ENCODE measurements at places on chromosomes 11 and 22.

- DNase-seq: no peak
Measured at GRCh38 chr11:71269603-71270511, 17.5 kb upstream of the SHANK2 start.

DNA sequence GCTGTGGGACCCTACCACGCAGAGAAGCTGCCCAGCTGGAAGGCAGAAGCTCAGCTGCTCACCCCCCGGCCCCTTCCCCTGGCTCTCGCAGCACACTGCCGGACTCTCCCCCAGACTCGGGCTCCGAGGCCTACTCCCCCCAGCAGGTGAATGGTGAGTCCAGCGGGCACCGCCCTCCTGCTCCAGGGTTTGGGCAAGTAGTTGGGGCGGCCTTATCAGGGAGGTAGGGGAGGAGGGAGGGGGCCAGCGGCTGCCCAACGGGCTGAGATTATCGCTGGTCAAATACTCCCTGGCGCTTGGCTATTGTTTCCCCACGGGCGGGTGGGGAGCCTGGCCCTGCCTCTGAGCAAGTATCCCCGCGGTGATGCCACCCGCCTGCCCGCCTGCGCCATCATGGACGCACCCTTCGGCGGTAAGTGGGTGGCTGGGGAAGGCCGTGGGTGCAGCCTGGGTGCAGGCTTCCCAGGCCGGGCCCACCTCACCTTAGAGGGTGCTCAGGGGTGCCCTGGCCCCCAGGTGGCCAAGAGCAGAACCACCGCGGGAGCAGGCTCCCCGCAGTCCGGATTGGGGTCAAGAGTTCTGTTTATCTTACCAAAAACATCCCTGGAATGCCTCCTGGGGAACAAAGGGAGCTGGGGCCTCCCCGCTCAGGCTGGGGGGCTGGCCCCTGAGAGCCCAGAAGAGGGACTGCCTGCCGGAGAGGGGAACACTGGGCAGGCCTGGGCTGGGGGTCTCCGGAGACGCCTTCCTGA, 16.9 kb downstream of the MYRF start:
- DNase-seq: no peak

DNA sequence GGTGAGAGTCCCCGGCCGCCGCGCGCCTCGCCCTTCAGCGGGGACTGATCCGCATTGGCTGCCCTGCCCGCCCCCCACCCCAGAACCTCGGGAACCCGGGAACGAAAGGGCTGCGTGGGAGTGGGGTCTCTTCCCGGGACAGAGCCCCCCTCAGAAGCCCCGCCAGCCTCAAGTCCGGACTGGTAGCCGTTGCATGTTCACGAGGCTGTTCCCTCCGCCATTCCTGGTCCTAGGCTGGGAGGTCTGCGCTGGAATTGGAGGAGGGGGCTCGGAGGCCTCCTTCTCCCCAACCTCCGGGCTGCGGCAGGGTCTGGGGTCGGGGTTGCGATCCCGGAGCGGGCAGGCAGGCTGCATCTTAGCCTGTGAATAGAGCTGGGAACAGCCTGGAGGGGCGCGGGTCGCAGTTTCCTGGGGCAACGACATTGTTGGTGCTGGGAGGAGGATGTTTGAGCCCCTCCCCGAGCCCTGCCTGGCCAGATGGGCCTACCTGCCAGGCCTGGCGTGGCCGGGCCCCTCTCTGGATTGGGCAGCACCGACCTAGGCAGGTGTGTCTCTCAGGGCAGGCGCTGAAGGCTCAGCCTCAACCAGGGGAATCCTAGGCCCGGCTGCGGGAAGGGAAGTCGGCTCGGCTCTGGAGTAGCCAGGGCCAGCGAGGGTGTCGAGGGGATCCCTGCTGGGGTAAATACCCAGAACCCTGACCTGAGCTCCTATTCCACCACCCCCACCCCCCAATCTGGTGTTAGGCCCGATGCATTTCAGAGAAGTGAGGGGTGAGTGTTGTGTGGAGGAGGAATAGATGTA, 670 bp downstream of the MAPK8IP1 start:
- DNase-seq: peak; percentile 43

- DNase-seq: peak; percentile 5
Measured at GRCh38 chr11:129861702-129862522, 33.5 kb downstream of the NFRKB start.

DNA sequence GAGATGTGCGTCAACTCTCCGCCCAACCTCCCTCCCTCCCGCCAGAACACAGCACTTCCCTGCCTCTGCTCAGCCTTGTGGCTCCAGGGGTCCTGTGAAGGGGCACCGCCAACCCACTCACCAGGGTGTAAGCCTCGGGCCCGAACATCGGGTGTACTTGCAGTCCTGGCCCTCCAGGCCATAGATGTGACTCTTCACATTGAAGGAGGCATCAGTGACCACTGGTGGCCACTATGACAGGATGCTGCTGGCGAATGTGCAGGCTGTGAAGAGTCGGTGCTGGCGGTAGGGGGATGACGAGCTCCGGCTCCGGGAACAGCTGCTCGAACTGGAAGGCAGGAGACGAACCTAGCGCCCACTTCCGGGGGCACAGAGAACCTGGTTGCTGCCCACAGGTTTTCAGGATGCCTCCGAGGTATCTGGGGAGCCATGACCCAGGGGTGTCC, 97.4 kb downstream of the MED15 start:
- DNase-seq: no peak

DNA sequence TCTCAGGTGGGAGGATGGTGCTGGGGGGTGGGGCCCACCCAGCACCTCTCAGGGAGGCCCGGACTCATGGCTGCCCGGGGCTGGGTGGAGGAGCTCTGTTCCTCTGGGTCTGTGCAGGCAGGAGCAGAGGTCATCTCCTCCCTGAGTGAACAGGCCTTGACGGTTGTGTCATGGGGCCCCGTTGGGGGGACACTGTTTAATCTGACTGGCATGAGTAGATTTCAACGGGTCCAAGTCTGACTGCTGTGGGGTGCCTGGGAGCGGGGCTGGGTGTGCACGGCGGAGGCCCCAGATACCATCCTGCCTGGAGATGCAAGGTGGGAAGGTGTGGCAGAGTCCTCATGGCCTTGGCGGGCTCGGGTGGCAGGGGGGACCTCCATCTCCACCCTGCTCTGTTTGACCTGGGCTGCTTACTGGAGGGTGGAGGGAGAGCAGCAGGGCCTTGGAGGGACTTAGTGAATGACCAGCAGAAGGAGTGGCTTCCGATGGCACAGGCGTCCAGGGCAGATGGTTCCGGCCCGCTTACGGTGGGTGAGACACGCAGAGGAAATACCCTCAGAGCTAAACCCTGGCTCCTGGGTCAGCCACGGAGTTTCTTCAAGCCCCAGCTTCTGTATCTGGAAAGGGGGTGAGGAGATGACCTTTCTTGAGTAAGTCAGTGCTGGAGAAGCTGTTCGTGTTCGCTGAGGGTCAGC, 48.7 kb downstream of the SMIM38 start:
- DNase-seq: no peak

DNA sequence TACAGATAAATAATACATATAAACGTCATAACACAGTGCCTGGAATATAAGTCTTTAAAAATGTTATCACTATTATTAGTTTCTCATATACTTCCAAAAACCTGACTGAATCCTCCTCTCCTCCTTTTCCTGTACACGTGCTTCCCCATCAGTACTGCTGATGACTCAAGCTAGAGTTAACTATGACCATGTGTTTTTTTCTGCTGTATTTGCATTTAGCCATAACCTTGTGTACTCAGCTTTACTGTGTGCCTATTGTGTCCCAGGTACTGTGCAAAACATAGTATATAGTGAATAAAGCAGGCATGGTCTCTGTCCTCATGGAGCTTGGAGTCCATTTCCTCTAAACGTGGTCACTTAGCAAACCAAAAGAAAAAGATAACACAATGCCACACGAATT, 56.5 kb upstream of the ARHGAP32 start:
- DNase-seq: no peak

DNA sequence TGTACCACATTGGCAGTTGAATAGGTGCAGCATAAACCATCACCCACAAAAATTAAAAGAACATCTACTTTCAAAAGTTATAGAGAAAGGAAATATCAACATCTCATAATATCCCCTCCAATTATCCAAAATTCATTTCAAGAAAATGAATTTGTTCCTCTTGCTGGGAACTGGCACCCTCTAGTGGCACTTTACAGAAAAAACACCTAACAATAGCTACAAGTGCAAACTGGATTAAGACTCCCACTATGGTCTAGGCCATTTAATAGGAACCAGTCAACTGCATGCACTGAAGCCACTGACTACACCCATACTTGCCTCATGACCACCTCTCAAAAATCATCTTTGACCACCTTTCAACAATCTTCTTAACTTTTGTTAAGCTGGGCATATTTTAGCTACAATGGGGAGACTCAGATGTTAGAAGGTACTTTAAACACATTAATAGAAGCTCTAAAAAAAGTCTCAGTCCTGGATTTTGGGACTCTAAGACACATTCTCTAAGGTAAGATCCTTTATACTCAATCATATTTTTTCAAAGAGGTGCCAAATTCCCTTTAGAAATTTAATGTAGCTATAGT, 17.3 kb downstream of the TRAF6 start:
- peak; percentile 73 for DNase-seq

GRCh38 chr11:46421257-46421880, 29.8 kb upstream of the CHRM4 start:
- DNase-seq: peak; percentile 34

DNA sequence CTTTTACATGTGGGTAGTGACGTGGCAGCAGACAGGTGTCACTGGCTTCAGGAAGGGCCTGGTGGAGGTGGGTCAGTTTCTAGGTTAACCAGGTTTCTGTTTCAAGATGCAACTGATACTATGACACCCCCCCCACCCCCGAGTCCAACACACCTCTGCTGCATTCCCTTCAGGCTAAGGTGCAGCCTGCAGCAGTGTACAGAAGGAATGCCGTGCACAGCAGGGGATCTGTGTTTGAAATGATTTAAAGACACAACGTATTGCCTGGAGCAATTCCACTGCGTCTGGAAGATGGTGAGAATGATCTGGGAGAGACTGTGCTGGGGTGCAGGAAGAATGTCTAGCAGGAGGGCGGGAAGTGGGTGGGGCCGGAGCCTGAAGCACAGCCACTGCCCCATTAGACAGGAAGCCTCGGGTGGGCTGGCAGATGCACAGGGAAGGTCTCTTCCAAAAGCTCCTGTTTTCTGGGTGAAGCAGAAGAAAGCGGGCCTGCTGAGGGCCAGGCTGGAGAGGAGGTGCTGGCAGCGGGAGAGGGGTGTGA, 11.9 kb upstream of the TESMIN start:
- no peak for DNase-seq

DNA sequence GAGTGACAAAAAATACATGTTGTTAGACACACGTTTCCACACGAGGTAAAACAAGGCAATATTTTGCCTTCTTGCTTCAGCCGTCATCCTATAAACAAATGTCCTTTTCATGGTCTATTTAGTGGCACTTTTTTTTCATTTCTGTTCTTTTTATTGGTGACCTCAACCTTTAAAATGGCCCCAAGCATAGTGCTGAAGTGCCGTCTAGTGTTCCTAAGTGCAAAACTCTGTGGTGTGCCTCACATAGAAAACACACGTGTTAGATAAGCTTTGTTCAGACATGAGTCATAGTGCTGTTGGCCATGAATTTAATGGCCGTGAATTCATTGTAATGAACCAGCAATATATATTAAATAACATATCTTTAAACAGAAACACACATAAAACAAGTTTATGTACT, 15.6 kb downstream of the OVCH2 start:
- DNase-seq: no peak

GRCh38 chr11:89203814-89204213, 26.1 kb downstream of the TYR start:
- no peak for DNase-seq

DNA sequence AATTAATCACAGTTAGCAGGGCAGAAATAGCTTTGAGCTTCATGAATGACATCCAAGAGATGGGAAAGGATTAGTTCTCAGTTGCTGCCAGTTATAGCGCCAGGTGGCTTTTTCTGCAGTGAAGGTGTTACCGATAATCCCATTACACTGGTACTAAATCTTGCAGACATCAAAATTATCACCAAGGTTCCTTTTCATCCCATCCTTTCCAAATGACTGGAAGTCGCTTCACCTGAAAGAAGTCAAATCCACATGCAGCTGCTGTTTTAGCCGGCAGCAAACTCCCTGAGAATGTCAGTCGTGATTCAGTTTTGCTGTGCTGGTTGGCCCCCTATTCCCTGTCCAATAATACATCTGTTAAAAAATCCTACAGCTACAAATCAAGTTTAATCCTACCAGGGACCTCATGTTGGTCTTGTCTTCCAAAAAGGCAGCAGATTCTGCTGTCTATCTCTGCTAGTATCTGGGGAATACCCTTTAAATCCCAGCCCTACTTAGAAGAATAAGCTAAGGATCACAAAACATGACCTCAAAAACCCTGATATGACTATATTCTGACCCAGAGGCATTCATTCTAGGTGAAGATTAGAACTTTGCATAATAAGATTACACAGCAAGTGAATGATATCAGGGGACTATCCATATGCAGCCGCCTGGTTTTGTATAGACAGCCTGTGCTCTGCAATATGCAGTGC, 31.7 kb downstream of the IMMP1L start:
- peak; percentile 67 for DNase-seq

- no peak for DNase-seq
Measured at GRCh38 chr11:7032692-7033091, 12.4 kb downstream of the NLRP14 start.

DNA sequence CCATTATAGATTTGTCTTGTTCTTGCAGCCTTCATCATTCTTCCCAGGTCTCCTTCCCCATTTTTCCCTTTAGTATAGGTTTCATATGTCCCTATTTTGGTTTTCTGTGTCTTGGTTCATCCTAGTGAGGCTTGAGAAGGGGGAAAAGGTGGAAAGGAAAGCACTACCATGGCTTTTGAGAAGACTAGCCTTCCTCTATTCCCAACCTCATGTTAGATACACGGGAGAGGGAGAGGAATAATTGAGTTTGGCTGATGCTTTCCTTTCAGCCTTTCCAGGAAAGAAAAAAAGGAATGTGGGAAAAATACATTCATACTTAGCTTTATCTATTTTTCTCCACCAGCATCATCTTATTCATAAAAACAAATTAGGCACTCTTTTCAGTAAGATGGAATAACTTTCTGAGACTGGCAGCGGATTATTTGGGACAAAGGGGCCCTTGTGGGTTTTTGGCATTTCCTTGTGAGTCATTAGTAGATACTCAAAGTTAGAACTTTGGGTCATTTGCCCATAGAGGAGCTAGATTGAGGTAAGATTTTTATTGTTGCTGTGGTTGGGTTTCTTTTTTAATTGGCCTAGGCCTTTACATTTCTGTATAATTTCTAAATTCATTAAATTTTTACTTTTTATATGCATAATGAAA, 23.8 kb downstream of the CAPRIN1 start:
- no peak for DNase-seq

- no peak for DNase-seq
Measured at GRCh38 chr11:115452241-115452640, 52.0 kb downstream of the CADM1 start.

GRCh38 chr22:44682556-44683168, 19.3 kb upstream of the PRR5 start:
- no peak for DNase-seq

Measured in cerebellar cortex (tissue), 1 donor.